ENCODE measurements at places on chromosomes 12 and 14. TPM values are rescaled to one million over a fixed set of nuclear protein-coding genes. Genes with fewer than 3 reads are reported as not detected.

DNA sequence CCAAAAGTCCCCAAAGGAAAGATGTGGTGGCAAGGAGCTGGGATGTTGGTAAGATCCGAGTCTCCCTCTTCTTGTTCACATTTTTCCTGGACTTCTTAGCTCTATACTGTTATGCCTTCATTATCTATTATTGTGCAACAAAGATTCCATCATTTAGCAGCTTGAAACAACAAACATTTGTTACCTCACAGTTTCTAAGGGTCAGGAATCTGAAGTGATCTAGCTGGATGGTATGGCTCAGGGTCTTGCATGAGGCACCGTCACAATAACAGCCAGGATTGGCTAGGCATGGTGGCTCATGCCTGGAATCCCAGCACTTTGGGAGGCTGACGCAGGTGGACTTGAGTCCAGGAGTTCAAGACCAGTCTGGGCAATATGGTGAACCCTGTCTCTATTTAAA lies 51.1 kb upstream of the KRAS start:
- H3K27me3 ChIP-seq: no peaks in the 10 kb centered on the region
- H3K27ac ChIP-seq: no peak overlapping the region
- no peaks in the 10 kb centered on the region for H3K4me1 ChIP-seq
- DNase-seq: no peak

DNA sequence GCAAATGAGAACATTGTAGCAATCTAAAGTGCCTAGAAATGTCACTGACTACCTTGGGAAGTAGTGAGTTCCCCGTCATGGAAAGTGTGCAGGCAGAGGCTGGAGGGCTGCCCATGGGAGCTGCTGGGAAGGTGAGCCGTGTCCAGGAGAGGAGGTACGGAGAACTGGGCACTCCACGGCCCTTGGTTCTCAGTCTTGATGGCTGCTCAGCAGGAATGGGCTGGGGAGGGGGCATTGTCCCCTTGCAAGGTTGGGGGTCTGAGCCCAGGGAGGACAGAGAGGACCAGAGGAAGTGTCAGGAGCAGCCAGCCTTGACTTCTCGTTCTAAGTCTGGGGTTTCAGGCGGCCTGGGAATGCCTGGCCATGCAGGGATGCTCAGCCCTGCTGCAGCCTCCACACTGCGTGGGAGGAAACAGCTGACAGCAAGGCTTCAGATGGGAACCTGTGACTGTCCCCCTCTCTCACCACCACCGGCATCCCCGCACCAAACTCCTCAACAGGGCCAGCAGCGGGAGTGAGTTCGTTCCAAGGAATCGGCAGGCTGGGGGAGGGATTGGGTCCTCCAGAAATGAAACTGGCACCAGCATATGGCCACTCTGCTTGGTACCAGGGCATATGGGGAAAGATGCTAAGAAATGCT lies 140.2 kb downstream of the BCL11B start:
- H3K4me1 ChIP-seq: peaks cover 11% of the 10 kb centered on the region
- no peak overlapping the region for H3K27ac ChIP-seq
- H3K27me3 ChIP-seq: 0 out of 2 replicates have a peak, but pooled peaks cover 3% of the 10 kb centered on the region
- peak; percentile 38 for DNase-seq
- H3K4me3 ChIP-seq: no peak overlapping the region

- no peaks in the 10 kb centered on the region for H3K27me3 ChIP-seq
- DNase-seq: no peak
- no peak overlapping the region for H3K4me3 ChIP-seq
These were observed 59.3 kb upstream of the SCAF11 start for GRCh38 chr12:46049665-46050064.

GRCh38 chr12:16785953-16786352 lies 180.0 kb upstream of the LMO3 start:
- H3K4me1 ChIP-seq: no peaks in the 10 kb centered on the region
- H3K27me3 ChIP-seq: no peaks in the 10 kb centered on the region
- H3K4me3 ChIP-seq: no peak overlapping the region
- no peak for DNase-seq
- no peak overlapping the region for H3K27ac ChIP-seq

DNA sequence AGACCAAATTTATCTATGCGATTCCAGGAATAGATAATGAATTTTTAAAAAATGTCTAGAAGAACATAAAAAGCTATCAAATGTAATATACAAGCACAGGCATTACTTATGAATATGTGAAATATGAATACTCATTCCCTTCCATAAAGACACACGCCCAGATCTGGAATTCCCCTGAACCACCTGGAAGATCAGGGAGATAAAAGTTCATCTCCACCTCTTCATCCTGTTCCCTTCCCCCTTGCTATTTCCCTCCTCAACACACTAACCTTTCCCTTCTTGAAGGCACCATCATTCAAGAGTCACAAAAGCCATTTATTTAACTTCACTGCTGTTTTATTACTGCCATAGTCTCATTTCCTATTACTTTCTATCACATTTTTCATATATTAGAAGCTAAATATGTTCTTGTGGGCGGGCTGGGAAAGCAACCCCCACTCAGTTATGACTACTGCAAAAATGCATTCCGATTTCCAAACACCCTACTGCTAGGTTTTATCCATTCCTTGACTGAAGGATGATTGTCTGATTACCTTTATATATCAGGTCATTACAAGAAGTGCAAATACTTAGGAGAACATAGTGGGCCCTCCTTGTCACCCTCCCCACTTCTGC lies 16.1 kb downstream of the FGD6 start:
- no peaks in the 10 kb centered on the region for H3K36me3 ChIP-seq
- no peak for DNase-seq
- H3K27me3 ChIP-seq: no peaks in the 10 kb centered on the region
- peaks cover 18% of the 10 kb centered on the region for H3K4me1 ChIP-seq

DNA sequence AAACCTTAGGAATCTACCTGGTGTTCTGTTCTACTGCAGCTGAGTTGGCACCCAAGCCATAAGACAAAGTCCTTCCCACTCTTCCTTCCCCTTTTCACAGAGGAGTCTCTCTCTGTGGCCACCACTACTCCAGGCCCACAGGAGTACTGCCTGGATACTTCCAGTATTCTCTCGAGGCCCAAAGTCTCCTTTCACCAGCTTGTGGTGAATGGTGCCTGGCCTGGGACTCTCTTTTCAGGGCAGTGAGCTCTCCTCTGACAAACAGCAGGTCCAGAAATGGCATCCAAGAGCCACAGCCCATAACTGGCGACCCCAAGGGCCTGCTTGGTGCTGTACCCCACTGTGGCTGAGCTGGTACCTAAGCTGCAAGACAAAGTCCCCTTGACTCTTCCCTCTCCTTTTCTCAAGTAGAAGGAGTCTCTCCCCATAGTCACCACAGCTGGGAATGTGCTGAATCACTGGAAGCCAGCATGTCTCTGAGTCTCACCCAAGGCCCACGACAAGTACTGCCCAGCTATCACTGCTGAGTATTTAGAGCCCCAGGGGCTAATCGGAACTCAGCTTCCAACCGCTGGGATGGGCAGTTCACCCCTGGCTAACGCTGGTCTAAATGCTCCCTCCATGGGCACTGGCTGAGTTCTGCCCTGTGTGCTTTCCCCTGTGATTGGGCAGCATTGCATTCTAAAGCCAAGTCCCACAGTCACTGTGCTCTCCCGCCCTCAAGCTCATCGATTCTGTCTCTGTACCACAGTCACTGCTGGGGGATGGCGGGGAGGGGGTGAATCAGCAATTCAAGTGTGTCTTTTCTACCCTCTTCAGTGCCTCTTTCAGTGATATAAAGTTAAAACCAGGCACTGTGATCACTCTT lies 6.1 kb downstream of the A2ML1 start:
- H3K27me3 ChIP-seq: no peaks in the 10 kb centered on the region
- DNase-seq: no peak
- H3K36me3 ChIP-seq: no peaks in the 10 kb centered on the region
- H3K27ac ChIP-seq: peak overlapping the region; percentile 36
- H3K4me1 ChIP-seq: peaks cover 11% of the 10 kb centered on the region

DNA sequence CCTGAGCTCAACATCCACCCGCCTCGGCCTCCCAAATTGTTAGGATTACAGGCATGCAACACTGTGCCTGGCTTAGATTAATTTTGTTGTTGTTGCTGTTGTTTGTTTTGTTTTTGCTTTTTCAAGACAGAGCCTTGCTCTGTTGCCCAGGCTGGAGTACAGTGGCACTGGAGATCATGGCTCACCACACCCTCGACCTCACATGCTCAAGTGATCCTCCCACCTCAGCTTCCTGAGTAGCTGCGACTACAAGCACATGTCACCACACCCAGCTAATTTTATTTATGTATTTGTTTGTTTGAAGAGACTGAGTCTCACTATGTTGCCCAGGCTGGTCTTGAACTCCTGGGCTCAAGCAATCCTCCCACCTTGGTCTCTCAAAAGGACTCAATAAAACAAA lies 26.7 kb downstream of the CRY1 start:
- no peak overlapping the region for H3K27ac ChIP-seq
- H3K27me3 ChIP-seq: no peaks in the 10 kb centered on the region
- DNase-seq: no peak
- H3K4me3 ChIP-seq: no peak overlapping the region
- no peaks in the 10 kb centered on the region for H3K36me3 ChIP-seq

DNA sequence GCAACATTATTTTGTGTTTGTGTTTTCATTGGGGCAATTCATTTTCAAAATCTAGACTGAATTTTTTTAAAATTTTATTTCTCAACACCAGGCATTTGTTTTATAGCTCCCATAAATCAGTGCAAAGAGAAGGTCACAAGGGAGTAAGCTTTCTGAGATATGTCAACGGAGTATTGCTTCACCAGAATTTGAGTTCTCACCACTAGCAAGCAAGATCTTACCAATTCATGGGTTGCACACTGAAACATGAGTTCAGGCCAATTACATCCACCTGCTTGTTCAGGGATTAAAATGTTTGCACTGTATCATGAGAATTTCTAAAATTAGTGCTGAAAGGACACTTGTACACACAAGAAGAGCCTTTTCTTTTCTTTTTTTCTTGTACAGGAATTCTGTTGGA lies 121.9 kb downstream of the CAND1 start:
- H3K36me3 ChIP-seq: no peaks in the 10 kb centered on the region
- no peak overlapping the region for H3K4me3 ChIP-seq
- no peak overlapping the region for H3K27ac ChIP-seq
- H3K4me1 ChIP-seq: peaks cover 4% of the 10 kb centered on the region

Gene NEUROD4
- not detected for total RNA-seq

Gene ZNF605
- 16.9 TPM for total RNA-seq

Gene NKX2-8
- not detected for total RNA-seq

All from H1 (cell line).